Sigmoid colon (tissue), 7 donors: ENCODE measurements at places on chromosomes 4 and X.

DNA sequence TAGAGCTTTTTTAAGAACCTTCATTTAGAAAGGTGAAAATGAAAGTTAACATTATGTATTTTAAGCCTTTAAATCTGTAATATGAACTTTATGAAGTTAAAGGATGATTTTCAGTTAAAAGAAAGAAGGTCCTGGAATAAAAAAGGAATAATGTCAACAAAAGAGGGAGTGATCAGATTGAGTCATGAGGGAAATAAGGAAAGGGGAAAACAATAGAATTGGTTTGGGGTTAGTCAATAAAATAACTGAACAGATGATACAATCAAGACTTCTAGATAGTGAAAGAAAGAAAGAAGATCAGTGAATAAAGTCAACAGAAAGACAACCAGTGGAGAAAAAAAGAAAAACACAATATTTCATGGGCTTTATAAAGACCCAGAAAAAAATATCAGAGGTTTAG lies 291.6 kb upstream of the ARSJ start:
- H3K27ac ChIP-seq = no peak overlapping the region
- no peak overlapping the region for H3K4me3 ChIP-seq
- no peaks in the 10 kb centered on the region for H3K4me1 ChIP-seq
- H3K36me3 ChIP-seq = no peaks in the 10 kb centered on the region
- no peaks in the 10 kb centered on the region for H3K27me3 ChIP-seq

DNA sequence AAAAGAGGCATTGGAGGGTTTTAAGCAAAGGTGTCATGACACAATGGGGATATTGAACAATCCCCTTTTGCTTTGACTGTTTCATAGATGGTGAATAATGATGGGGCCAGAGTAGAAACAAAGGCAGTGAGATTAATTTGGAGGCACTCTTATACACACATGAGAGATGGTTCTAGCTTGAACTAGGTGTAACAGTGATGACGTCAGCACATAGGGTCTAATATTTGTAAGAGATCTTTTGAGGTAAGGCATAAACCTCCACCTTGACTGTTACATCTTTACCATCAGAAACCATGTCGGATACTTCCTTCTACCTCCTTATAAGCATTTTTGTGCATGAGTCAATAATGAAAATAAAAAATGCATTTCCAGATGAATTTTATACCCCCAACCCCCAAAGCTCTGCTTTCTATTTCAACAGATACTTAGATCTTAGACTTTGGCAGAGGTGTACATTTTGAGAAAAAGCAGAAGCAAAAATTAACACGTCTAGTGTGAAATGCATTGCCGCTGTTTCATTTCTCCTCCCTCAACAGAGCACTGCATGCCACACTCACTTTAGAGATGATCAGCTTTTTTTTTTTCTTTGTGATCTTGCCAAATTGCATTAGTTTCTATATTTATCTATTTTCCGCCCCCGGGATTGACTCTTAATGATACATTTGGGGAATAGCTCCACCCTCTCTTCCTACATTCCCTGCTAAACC lies 87.2 kb downstream of the HS3ST1 start:
- H3K27ac ChIP-seq = no peak overlapping the region
- no peaks in the 10 kb centered on the region for H3K27me3 ChIP-seq
- no peaks in the 10 kb centered on the region for H3K36me3 ChIP-seq
- no peak for DNase-seq
- no peaks in the 10 kb centered on the region for H3K4me1 ChIP-seq

- no peaks in the 10 kb centered on the region for H3K36me3 ChIP-seq
- H3K27ac ChIP-seq = no peak overlapping the region
- DNase-seq = no peak
These were observed 129.8 kb downstream of the SORBS2 start for GRCh38 chr4:185682236-185682635.

GRCh38 chr4:533318-534100 lies 34.5 kb downstream of the PIGG start:
- H3K27me3 ChIP-seq = no peaks in the 10 kb centered on the region
- no peak for DNase-seq

GRCh38 chr4:185201977-185202962 lies 1.5 kb downstream of the CFAP97 start:
- no peaks in the 10 kb centered on the region for H3K4me1 ChIP-seq
- peak overlapping the region; percentile 85 for H3K4me3 ChIP-seq
- no peaks in the 10 kb centered on the region for H3K36me3 ChIP-seq
- no peaks in the 10 kb centered on the region for H3K27me3 ChIP-seq

DNA sequence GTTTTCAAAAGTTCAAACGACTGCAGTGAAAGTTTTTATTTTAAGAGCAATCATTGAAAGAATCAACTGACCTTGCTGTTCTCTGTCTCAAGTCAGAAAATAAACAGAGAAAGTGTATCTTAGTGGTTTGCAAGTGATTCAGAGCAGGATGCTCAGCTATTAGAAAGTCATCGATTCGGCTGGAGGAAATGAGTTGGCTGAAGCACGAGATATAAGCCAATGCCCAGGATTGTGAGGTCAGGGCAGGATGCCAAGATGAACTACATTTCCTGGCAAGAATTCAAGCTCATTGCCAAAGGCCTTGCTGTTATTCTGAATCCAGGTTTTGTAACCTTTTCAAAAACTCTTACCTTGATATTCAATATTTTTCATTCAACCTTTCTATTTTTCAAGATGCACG lies 541.4 kb upstream of the BOD1L1 start:
- H3K4me1 ChIP-seq = no peaks in the 10 kb centered on the region
- no peak for DNase-seq
- H3K27me3 ChIP-seq = no peaks in the 10 kb centered on the region
- no peak overlapping the region for H3K4me3 ChIP-seq
